ENCODE measurements at places on chromosomes 6 and 20. TPM values are rescaled to one million over a fixed set of nuclear protein-coding genes. Genes with fewer than 3 reads are reported as not detected.

DNA sequence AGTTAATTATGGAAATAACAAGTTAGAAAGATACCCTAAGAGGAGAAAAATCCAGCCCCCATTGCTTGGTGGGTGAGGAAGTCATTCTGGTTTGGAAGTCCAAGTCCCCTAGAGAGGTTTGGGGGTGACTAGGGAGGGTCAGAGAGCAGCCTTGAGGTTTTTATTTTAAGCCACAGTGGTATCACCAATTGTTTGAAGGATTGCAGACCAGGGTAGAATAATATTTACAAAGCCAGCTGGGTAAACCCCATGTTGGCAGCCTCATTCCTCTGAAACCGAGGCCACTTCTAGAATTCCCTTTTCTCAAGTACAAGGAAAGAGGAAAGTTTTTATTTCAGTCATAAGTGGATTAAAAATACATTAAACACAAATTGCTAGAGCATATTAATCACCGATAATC lies 99.7 kb downstream of the TMEM170B start:
- no peak for DNase-seq

GRCh38 chr6:142853244-142854180 lies 91.5 kb downstream of the HIVEP2 start:
- DNase-seq: peak; percentile 26

- DNase-seq: no peak
Measured at GRCh38 chr6:157559201-157559756, 178.3 kb downstream of the ZDHHC14 start.

DNA sequence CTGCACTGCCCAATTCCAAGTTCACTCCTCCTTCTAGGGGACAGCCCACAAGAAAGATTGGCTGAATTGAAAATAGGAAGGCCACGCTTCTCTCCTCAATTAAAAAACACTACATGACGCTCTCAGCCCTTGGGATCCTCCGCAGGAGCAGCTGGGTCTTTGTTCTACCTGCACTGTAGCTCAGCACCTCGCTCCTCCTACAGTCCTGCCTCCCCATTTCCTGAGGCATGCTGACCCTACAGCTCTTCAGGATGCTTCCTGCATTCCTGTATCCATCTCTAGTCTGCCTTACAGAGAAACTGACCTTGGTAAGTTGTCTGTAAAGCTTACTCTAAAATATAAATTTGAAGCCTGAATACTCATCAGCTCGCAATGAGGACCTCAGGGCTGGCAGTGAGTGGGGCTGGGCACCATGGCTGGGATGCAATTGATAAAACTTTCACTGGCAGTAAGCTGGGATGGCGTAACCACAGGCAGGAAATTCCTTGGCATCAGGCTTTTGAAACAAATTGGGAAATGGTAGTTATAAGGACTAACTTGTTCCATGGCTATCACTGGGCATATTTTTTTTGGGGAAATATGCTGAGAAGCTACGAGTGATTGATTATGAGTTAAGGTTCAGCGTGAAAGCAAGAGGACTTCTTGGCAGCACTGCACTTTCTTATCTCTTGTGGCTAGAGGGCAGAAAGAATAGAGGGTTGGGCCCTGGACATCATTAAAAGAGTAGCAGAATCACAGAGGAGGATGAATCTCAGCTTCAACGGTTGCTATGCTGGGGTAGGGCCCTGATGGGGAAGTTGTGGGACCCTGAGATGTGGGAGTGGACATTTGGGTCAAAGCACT lies 11.7 kb upstream of the SIRPB1 start:
- DNase-seq: peak; percentile 53

- no peak for DNase-seq
Measured at GRCh38 chr20:47934761-47935160, 149.5 kb upstream of the SULF2 start.

DNA sequence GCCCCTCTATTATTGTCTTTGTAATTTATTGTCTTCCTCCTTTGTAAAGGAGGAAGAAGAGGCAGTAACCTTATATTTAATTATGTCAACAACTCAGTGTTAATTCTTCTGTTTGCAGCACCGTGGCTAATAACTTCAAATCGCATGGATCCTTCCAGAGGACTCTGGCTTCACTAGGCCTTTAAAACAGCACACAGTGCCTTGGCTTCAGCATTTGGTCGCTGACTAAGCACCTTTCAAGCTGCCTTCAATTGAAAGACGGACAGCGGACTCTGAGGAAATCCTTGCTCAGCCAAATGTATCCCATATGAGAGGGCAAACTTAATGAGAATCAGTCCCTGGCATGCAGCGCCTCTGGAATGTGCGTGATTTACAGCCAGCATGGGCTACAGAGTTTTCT lies 64.2 kb downstream of the SGK1 start:
- peak; percentile 36 for DNase-seq

- no peak for DNase-seq
Measured at GRCh38 chr6:132065556-132065955, 114.4 kb upstream of the CCN2 start.

DNA sequence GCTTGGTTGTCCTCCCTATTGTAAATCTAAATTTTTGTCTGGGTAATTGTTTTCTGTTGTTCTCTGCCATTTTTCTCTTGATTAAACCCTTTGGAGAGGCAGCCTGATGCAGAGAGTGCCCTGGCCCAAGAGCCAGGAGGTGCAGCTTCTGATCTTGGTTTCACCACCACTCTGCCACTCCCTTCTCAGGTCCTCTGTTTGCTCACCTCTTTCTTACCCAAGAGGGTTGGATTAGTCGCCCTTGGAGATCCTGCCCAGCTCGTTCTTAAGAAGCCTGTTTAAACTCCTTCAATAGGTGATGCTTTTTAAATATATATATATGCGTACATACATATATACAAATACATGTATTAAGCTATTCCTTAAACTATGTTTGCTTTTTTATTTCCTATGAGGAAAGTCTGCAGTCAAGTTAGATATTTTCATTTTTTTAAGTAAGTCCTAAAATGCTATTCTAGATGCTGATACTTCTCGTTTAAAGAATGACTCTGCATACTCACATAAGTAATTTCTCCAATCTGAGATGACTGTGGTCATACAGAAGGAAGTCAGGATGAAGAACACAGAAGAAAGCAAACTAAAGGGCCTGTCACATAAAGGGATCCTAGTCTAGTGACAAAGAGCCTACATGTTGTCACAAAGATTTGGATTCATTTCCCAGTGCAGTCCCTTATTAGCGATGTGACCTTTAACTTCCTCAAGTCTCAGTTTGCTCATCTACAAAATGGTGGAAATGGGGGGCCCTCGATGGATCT lies 19.9 kb downstream of the TPD52L1 start:
- no peak for DNase-seq

DNA sequence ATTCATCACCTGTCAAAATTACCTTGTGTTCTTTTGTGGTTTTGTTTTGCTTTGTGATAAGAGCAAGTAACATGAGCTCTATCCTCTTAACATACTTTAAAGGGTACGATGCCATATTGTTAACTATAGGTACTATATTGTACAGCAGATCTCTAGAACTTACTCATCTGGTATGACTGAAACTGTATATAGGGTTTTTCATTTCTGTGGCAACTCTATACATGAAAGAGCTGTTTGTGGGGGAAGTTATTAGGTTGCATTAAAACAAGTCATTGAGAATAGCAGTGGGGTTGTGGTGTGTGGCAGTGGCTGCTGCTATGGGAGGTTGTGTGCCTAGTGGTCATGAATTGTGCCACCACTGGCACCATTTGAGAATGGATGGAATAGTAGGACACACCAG lies 268.4 kb downstream of the KCNQ5 start:
- DNase-seq: no peak

Gene ZBP1
- total RNA-seq: not detected

Gene CEBPB
- total RNA-seq: 20.5 TPM

Gene WFDC10B
- not detected for total RNA-seq

Gene CAPN11
- total RNA-seq: 1.7 TPM

Gene CLPSL1
- not detected for total RNA-seq

Gene CPNE1
- 158 TPM for total RNA-seq

All from GM23338 (cell line).